ENCODE measurements at places on chromosomes 7 and 10.
A peak's percentile ranks its signal among the peaks of the same experiment; 100 is the strongest.

DNA sequence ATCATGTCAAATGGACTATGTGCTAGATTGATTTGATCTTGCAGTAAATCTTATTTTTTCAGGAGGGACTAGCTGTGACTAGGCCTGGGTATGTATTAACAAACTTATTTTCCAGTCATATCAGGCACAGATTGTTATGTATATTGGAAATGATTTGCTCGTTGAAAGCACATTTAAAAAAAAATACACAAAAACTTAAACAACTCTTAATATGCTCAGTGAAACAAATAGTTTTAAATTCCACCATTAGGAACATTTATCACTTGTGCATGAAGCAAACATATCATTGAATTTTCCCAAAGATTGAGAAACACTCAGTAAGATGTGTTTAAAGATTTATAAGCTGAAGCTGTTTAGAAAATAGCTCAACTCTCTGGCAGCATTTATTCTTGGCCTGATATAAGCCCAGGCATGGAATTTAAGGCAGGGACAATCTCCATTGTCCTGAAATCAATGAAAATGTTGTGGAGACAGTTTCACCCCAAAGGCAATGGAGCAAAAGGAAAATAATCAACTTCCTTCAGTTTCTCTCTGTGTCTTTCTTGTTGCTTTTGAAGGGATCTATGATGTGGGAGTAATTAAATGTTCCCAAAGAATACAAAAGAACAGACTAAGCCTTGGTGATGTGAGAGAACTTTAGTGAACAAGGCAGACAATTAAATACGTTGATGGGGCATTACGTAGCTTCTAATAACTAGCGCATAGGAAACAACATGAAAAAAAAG lies 250.3 kb downstream of the GPR37 start:
- no peak for DNase-seq

- no peak for DNase-seq
These were observed 18.4 kb downstream of the FAM241B start for GRCh38 chr10:69648461-69648860.

- DNase-seq: peak; percentile 34
These were observed 44.1 kb downstream of the SFTPD start for GRCh38 chr10:79904671-79905321.

- no peak for DNase-seq
These were observed 18.1 kb upstream of the PAXIP1 start for GRCh38 chr7:155020996-155021395.

DNA sequence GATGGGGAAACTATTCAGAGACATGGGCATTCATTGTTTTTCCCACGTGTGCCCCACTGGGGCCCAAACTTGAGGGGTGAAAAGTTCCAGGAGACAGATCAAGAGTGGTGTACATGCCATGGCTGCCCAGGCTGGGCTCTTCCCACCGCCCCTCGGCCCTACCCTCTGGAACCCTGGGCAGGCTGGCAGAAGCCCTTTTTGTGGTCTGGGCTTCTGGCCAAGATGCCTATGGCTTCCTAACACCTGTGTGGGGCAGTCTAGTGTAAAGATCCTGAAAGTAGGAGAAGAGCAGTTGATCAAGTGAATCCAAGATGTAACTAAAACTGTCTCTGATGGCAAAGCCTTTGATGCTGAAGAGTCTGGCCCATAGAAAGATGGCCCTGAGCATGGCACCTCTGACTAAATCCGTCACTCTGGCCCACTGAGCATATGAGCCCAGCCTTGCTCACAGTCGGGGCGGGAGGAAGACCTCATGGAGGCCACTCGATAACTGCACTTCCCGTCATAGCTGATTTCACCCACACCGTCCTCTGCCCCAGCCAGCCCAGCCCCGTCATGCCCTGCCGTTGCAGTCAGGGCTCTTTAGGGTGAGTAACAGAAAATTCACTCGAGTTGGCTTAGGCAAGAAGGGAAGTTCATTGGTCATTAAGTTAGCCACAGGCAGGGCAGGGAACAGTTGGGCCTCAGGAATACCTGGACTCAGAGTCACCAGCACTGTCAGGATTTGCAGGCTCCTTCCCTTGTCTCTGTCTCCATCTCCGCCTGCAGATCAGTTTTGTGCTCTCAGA lies 37.9 kb upstream of the MTPAP start:
- DNase-seq: no peak

- DNase-seq: no peak
These were observed 627.1 kb upstream of the FZD8 start for GRCh38 chr10:36269222-36269621.

DNA sequence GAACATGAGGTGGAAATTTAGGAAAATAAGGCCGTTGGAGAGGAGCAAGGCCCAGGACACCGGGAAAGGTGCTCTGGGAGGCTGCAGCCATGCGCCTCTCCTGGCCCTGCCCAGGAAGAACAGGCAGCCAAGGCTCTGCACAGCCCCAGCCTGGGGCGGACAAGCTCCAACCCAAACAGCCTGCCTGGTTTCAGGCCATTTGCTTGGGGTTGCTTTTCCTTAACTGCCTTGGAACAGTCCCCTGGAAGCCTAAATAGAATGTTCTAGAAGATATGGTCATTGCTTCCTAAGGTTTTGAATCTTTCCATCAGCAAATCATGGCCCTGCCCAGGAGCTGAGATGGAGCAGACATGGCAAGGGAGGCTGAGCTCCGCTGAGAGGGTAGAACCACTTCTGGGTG lies 11.0 kb downstream of the VSTM4 start:
- no peak for DNase-seq

- no peak for DNase-seq
These were observed 708.7 kb downstream of the PARD3 start for GRCh38 chr10:34106356-34106885.

DNA sequence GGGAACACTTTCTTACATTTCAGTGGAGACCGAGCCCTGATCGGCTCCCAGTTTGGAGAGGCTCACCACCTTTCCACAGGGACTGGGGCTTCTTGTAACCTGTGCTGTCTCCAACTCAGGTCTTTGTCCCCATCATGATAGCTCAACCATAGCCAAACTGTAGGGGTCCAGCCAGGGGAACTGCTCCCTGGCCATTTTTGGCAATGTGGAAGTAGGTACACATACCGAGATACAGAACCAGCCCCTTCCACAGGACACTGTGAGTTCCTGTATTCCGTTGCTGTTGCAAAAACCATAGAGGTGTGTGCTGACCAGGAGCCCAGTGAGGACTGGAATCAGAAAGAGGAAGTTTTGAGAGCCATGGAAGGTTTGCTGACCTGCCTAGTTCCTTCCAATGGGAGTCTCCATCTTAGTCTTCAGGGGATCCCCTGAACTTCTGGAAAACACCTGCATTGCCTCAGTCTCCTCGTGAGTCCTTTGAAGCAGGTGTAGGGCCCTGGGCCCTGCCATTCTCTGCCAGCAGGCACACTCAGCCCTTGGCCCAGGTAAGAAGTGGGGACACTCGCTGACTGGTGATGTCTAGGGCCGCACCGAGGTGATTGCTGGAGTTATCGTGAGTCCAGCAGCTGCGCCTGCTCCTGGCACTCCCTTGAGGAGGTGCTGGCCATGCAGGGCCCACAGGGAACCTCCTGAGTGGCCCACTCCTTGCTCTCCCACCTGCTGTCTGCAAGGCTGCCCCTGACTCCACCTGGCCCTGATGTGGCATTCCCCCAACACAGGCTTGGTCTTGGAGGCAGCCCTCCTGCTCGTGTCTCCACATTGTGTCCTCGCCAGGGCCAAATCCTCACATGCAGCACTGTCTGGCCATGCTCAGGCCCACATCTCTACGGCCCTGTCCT lies 11.2 kb downstream of the WDFY4 start:
- no peak for DNase-seq

DNA sequence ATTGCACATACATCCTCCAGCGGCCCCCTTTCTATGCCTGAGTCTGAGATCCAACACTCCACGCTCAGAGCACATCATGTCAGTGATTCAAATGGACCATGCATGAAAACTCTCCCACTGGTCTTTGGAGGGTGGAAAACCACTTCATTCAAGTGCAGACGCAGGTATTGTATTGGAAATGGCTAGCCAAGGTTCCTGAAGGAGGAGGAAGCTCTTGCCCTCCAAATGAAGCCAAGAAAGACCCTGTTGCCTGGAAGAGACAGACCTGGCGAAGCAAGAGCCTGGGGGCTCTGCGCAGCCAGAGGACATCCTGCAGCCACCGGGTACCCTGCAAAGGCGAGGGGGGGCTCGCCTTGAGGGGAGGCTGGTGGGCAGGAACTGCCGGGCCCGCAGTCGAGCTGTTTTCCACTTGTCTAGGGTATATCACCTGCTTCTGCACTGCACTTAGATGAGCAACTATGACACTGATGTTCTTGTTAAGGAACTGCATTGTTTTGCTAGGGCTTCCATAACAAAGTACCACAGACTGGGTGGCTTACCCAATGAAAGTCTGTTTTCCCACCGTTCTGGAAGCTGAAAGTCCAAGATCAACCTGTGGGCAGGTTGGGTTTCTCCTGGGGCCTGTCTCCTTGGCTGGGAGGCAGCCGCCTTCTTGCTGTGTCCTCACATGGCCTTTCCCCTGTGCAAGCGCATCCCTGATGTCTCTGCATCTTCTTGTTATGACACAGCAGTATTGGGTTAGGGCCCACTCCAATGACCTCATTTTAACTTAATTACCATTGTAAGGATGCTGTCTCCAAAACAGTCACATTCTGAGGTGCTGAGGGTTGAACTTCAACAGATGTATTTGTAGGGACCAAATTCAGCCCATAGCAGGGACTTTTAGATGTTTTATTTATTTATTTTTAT lies 233.4 kb downstream of the ARHGAP12 start:
- no peak for DNase-seq

- no peak for DNase-seq
These were observed 575.6 kb downstream of the KIF20B start for GRCh38 chr10:90276894-90277475.

GRCh38 chr7:28979776-28980175 lies 21.6 kb upstream of the TRIL start:
- no peak for DNase-seq

- no peak for DNase-seq
These were observed 5.1 kb upstream of the TSPAN12 start for GRCh38 chr7:120862987-120863590.

GRCh38 chr10:52400562-52400961 lies 86.5 kb downstream of the DKK1 start:
- no peak for DNase-seq

DNA sequence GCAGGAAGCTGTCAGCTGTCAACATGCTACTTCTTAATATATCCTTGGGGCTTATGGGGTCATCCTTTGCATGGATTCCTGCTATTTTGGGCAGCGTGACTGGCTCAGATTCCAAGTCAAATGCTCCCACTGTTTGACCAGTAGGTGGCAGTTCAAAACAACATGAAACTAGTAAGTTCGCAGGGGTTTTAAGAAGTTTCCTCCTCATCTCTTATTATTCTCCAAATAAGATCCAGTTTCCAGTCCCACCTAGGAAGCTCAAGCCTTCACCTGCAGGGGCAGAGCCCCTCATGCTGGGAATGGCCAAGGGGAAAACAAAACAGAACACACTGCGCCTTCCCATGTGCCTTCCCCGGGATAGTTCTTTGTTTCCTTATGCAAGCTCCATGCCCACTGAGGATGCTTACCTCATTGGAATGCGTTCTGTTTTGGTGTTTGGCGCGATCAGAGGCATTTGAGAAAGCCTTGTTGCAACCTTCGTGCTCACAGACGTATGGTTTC lies 259.8 kb downstream of the GLI3 start:
- peak; percentile 44 for DNase-seq

DNA sequence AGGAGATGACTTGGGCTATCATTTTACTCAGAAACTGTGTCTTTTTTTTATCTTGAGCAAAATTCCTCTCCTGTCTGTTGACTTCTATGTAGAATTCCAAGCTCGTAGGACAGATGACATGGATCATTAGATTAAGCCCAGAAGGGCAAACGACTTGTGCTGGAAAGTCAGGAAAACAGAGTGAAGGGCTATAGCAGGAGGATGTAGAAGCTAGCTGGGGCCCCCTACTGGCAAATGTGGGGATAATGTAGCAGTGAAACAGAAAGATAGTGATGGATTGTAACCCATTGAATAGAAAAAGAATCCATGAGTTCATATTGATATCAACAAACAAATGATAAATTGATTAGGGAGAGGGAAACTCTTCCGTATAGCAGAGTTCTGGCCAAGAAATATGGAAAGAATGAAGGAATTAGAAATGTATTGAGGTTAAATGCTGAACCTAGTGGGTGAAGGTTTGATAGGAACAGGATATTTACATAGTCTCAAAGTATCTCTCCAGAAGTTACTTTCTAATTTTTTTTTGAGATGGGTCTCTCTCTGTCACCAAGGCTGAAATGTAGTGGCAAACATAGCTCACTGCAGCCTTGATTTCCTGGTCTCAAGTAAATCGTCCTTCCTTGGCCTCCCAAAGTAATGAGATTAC lies 103.6 kb downstream of the LYZL1 start:
- DNase-seq: peak; percentile 57

- DNase-seq: no peak
These were observed 637.4 kb downstream of the LRMDA start for GRCh38 chr10:76068856-76069255.

DNA sequence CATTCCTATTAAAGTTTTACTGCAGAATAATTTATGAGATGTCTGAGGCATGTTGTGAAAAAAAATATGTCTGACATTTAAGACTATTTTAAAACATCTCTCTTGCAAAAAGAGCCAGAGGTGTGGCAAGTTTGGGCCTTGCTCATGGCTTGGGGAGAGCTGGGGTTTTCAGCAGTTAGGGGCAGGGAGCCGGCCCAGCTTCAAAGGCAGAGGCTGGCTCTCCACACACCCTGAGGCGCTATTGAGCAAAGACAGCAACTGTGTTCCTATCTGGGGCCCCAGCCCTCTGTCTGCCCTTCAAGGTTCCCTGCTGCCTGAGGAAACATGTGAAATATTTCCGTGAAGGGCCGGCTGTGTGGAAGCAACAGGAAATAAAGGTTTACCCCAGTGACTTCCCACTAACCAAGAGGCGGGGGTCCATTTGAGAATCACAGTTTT lies 94.0 kb downstream of the SORBS1 start:
- no peak for DNase-seq

GRCh38 chr7:55439627-55440026 lies 74.5 kb downstream of the LANCL2 start:
- DNase-seq: no peak

Data from D341Med (cell line).